ENCODE measurements at places on chromosomes 13 and 19.

GRCh38 chr13:50745542-50746115, 97.9 kb downstream of the DLEU7 start:
- no peak for DNase-seq

- no peak for DNase-seq
These were observed 9.5 kb downstream of the VSTM2B start for GRCh38 chr19:29535214-29535831.

DNA sequence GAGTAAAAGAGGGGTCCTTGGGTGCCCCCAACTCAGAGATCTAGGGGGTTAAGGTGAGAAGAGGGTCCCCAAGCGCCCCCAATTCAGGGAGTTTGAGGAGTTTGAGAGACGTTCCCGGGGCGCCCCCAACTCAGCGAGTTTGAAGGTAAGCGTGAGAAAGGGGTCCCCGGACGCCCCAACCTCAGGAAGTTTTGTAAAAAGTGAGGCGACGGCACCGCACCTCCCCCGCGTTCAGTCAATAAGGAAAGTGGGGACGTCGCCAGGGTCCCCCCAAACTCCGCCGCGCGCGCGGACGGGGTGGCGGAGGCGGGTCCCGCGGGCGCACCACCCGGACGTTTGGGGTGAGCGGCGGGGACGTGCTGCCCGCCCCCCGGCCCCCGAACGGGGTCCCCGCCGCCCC, 353 bp downstream of the RFX2 start:
- DNase-seq: no peak

GRCh38 chr19:4744451-4745174, 21.0 kb upstream of the DPP9 start:
- DNase-seq: no peak

DNA sequence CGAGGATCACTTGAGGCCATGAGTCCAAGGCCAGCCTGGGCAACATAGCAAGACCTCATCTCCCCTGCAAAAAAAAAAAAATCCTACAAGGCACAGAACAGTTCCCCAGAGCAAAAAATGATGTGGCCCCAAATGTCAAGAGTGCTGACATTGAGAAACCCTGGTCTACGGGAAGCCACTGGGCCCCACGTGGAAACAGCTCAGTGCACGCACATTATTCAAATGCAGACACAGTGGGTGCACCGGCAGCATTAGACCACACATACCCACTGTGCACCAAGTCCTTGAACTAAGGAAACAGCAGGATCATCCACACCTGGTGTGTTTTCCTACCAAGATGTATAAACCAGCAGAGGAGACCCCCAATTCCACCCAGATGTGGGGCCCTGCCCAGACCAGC, 35.0 kb upstream of the ADGRE5 start:
- DNase-seq: no peak

- DNase-seq: no peak
These were observed at the start of gene CEACAM1 for GRCh38 chr19:42528354-42529247. Gene CEACAM1 (minus strand): TSS chr19:42528481. CDS start chr19:42528374, 107 bp downstream.

- no peak for DNase-seq
These were observed 47.4 kb downstream of the BBC3 start for GRCh38 chr19:47183601-47184000.

DNA sequence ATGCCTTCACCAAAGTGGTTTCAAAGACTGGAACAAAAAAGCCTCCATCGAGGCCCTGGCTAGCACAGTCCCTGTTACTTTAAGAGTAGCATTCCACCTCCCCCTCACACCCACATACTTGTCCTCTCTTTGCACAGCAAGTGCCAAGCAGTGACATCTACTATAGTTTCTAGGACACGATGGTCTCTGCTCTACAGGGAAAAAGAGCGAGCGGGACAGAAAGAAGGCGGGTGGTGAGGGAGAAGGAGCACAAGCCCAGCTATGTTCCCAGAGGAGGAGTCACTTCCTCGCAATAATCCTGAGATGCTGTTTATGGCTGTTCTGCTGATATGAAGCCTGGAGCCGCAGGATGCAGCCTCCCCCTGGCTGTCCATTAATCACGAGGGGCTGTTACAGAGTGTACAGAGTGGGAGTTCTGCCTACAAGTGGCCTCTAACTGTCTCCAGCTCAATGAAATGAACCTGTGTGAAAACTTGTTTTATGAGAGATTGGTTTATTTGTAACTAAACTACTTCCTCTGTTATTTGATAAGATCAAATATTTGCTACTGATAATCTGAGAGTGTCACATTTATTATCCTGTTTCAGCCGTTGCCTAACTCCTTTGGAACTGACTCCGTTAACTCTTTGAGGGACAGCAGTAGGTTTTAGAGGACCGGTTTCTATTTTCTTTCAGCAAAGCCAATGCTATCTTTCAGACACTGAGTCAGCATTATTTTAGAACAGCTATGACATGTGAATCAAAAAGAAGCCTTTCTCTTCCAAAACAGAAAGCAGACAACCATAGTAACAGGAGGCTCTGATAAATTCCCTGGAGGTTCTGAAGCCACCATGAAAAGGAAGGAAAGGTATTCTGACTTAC, 208.0 kb downstream of the SPRY2 start:
- no peak for DNase-seq
